ENCODE measurements at places on chromosomes 5 and 9.

DNA sequence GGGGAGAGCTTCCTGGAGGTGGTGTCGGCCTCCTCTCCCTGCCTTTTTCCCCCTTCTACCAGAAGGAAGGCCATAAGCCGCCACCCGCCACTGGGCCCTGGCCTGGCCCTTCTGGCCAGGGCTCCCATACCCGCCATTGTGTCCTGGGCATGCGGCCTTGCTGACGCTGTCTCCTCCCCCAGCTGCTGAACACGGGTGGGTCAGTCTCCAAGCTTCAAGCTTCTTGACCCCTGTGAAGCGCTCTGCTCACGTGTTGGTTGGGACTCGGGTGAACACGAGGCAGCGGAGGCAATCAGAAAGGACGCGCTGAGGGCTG lies 24.2 kb upstream of the UBAC1 start:
- no peak for DNase-seq

DNA sequence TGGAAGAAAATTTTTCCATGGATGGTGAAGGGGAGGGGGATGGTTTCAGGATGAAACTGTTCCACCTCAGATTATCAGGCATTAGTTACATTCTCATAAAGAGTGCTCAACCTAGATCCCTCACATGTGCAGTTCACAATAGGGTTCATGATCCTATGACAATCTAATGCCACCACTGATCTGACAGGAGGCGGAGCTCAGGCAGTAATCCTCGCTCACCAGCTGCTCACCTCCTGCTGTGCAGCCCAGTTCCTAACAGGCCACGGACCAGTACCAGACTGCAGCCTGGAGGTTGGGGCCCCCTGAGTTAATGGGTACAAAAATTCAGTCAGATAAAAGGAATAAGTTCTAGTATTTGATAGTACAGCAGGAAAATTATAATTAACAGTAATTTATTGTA lies 337.2 kb downstream of the NPR3 start:
- no peak for DNase-seq

- no peak for DNase-seq
Observed at GRCh38 chr5:55021410-55021809, 2.6 kb upstream of the GZMK start.

DNA sequence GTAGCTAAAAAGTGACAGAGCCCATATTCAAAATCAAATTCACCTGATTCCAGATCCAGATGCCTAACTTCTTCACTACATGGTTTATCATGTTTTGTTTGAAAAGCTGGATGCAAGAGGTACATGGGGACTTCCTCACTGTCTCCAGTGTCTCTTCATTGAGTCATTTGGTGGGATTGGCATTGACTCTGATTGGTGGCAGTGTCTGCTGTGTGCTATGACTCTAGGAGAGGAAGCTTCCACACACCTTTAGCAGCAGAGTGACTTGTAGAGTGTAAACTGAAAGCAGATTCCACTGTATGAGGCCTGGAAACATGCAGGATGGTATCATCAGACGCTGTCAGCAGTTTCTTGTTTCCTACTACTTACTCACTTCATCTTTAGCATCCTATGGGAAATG lies 250.9 kb upstream of the SEMA6A start:
- no peak for DNase-seq

DNA sequence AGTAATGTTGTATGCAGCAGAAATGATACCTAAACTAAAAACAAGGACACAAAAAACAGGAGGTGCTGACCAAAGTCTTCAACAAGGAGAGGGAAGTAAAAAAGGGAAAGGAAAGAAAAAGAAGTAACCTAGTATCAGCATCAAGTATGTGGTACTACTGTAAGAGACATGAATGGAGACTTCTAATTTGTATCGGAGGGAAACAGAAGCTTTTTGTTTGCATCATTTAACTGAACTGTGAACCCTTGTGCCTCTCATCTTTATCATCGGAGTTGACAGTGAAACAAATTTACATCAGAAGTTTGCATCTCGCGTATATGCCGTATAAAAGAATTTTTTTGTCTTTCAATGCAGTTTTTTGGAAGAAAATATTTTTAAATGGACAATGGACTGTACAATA lies 6.3 kb downstream of the SRP19 start:
- DNase-seq = no peak

DNA sequence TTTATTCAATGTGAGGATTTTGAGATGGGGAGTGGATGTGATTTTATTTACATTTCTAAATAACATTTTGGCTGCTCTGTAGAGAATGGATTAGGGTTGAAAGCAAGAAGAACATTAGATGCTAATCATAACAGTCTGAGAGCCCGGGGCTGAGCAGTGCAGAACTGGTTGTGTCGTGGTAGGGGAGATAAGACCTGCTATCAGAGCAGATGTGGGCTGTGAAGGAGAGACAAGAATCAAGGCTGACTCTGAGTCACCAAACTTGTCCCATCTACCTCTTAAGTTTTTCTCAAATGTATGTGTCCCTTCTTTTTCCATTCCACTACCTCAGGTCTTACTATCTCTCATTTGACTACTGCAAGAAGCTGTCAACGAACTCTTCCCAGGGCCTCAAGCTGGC lies 35.4 kb upstream of the SLC28A3 start:
- DNase-seq = no peak

- no peak for DNase-seq
Observed at GRCh38 chr5:114447084-114447773, 85.4 kb downstream of the KCNN2 start.

DNA sequence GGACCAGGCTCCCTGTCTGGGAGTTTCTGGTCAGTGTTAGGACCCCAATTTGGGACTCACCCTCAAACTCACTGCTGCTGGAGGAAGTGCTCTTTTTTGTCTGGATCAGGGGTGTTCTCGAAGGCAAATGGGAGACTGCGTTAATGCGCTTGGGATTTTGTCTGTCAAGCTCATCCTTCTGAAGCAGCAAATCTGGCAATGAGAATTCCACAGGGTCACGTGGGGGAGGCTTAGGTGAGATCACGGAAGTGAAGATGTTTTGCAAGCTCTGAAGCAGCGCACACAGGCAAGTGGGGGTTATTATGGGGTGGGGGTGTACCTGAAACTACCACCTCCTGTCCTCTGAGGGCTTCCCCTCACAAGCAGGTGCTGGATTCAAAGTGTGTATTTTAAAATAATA lies 10.5 kb upstream of the TEX53 start:
- DNase-seq = no peak

DNA sequence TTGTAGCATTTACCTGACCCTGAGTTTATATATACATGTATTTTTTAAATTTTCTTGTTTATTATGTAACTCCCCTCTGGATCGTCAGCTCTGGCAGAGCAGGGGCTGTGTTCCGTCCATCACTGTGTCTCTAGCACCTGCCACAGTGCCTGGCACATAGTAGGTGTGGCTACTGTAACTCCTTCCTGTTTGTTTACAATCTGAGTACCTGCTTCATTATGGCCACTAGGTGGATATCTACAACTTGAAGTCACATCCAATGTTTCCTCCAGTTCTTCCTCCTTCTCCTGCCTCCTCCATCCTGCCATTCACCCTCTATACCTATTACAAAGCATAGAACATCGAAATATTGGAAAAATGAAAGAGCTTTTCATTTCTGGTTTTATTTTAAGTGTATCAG lies 14.2 kb upstream of the PPP1R2B start:
- DNase-seq = no peak

DNA sequence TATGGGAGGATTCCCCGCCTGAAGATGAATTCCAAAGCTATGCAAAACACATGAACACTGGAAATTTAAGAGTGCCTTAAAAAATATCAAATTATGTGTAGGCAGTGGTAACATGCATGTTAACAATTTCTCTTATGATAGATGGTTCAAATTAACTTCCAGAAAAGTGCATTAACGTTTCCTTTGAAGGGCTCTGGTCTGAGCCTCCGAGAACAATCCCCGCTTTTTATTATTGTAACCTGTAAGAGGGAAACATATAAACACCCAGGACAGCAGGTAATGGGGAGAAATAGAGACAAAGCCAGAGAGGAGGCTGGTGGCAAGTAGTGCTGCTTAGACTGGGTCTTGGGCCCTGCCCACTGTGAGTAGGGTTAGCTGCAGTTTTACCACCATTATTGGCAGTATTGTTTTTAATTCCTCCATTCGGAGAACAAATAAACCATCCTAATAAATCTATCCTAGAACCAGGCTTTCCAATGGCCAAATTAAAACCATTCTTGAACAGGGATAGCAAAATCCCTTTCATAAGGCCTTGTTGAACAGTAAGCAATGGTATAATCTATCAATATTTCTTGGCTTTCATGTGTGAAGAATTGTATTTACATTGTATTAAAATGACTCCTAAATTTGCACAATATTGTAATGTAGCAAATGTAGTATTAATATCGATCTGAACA lies 6.3 kb downstream of the NR2F1 start:
- DNase-seq = no peak

- DNase-seq = no peak
Observed at GRCh38 chr9:132182314-132183091, 20.6 kb downstream of the NTNG2 start.

DNA sequence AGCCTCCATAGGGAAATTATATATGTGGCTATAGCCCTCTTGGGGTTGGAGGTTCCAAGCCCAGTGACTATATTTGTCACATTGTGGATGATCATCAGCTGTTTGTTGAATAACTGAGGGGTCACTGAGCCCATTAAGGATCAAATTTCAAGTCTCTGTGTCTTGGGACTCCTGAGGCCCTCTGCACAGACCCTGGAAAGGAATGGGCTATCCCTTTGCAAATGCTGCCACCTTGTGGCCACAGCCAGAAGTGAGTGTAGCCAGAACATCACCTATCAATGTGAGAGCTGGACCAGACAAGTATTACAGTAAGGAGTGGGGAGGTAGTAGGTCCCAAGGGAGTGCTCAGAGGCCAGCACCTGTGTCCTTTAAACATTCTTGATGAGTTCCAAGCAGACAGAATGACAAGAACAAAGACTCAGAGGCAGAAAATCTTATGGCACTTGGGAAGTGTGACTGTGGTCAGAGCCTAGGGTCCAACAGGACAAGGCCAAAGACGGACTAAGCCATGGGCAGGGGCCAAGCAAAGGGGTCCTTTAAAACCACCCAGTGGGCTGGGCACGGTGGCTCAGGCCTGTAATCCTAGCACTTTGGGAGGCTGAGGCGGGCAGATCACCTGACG lies 8.2 kb downstream of the RPP25L start:
- DNase-seq = peak; percentile 69

DNA sequence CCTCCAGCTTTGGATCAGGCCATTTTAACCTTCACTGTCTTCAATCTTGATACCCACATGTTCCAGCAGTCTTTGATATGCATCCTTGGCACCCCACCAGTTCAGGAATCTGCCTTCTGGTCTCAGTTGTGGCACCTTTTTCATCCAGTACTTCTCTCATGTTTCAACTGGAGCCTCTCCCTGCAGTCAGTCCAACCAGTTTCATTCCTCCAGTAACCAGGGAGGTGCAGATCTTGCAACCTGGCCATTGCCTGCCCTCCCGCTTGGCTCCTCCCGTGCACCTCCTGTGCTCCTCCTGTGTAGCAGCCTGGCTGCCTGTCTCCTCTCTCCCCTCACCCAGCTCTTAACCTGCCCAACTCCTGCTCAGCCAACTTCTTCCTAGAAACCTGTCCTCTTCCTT lies 20.2 kb downstream of the FUBP3 start:
- DNase-seq = no peak

GRCh38 chr5:62374090-62374489 lies 29.6 kb downstream of the DIMT1 start:
- DNase-seq = no peak

DNA sequence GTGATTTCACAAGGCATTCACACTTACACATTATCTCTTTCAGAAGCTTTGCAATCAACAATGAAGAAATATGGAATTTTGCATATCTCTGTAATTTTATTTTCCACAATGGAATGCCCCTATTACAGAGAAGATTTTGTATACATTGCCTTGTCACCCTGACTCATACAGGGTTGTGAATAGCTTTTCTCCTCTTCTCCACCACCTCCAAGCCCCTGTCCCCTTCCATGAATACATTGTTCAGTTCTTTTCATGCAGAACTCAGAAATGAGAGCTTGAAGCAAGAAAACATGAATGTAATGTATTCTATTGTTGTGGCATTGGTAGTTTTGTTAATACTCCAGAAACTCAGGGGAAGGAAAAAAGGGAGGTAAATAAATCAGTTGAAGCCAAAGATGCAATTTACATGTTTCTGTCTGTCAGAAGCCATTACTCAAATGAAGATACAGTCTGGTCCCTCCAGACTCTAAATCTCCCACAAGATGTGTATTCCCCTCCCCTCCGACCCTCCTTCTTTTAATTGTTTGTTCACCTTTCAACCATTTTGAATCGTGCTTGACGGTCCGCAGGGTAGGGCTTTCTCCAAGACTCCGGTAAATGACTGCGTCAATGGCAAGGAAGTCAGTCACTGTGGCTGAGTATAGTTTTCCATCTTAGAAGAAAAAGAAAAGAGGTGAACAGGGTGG lies 86.1 kb downstream of the SEMA6A start:
- DNase-seq = no peak

GRCh38 chr5:15365070-15365469 lies 134.9 kb upstream of the FBXL7 start:
- DNase-seq = no peak

DNA sequence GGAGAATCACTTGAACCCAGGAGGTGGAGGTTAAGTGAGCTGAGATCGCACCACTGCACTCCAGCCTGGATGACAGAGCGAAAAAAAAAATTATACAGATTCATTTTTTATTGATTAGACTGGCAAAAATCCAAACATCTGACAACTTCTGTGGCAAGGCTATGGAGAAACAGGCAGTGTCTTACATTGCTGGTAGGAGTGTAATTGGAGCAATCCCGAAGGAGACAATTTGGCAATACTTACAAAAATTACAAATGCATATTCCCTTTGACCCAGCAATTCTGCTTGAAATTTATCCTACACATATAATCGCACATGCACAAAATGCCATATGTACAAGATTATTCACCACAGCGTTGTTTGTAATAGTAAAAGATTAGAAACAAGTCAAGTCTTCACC lies 86.8 kb downstream of the MAPKAP1 start:
- DNase-seq = no peak

Data from NCI-H1694 (cell line).